T-helper 17 cell (primary cell): ENCODE measurements at places on chromosomes 12 and 14.

DNA sequence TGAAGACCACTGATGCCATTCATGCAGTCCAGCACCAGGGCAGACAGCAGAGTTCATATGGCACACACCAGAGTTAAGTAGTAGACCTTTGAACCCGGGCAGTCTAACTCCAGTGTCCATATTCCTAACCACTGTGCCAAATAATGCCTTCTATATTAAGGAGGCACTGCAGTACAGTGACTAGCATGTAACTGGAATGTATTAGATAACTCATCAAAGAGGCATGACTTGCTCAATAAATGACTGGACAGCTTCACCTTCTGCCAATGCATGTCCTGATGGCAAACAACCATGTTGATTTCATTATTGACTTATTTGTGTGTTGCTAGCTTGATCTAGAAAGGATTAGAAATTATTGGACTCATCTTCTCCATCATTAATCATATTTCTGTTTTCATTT is 40.2 kb downstream of the DACT1 start:
- DNase-seq, result no peak

- DNase-seq, result no peak
Measured at GRCh38 chr14:104084251-104085002, 1.1 kb upstream of the ASPG start.

DNA sequence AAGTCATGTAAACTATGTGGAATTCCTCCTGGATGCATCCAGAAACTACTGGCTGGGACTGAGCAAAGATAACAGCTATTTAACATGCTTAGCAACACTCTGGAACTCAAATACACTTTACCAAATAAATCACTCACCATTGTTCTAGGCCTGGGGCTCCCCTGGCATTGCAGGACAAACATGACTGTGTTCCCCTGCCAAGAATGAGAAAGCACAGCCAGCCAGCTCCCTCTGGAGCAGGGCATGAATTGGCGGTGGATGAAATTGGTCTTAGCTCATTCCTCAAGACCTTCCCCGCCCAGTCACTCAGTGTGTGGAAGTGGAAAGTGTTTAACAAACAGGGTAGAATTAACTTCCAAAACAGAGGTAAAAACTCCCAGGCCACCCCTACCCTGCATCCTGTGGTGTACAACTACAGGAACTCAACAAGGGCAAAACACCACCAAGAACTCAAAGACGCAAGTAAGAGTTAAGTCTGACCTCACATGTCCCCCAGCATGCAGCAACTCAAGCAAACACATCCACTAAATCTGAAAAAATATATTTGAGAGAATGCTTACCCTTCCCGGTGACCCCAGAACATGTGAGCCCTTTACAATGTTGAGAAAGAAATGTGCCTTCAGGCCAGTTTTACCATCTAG is 58.4 kb upstream of the BDKRB2 start:
- DNase-seq, result no peak

GRCh38 chr14:88463318-88463717 is 77.9 kb downstream of the SPATA7 start:
- DNase-seq, result no peak

DNA sequence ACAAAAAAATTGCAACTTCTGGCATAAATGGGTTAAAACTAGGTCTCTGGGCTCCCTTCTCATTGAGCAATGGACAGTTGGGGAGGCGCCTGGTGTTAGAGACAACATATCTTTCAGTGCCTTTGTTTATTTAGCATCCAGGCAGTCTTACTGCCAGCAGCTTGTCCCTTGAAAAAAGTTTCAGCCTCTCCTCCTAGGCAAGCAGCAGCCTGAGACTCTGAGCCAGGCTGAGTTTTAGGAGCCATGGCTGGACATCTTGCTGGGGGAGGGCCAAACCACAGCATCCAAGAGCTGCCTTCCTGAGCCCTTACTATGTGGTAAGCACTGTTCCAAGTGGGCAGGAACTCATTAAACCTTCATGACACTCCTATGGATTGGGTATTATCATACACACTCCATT is 10.1 kb upstream of the JDP2 start:
- no peak for DNase-seq

DNA sequence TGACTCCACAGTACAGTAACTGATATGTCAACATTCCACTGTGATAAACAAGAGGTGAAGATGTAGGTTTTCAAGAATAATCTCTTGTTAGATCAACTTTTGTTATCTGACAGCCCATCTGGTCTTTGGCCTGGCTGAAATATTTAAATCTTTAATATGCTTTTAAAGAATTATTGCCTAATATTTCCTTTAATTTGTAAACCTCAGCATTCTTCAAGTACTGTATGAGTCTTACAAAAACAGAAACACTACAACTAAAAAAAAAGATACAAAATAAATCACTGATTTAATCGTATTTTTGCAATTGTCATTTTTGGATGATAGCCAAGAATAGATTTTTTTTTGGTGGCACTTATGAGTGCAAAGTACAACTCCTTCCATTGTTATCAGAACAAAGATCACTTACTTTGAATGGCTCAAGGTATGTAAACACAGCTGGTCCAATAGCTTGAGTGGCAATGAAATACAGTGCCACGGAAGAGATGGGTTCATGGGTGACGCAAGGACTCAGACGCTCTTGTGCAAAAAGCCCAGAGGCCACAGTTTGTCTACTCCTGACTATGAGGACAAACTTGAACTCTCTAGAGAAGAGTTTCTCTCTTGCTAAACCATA is 109.5 kb downstream of the PAX9 start:
- DNase-seq, result no peak

GRCh38 chr14:60878536-60878935 is 102.3 kb downstream of the TRMT5 start:
- no peak for DNase-seq

GRCh38 chr14:31921721-31922120 is 155.4 kb upstream of the ARHGAP5 start:
- no peak for DNase-seq

- no peak for DNase-seq
Measured at GRCh38 chr14:91249841-91250616, 5.5 kb upstream of the GPR68 start.

GRCh38 chr12:68190301-68190700 is 30.8 kb upstream of the IFNG start:
- no peak for DNase-seq

- no peak for DNase-seq
Measured at GRCh38 chr12:92442782-92443181, 260.0 kb upstream of the PLEKHG7 start.

DNA sequence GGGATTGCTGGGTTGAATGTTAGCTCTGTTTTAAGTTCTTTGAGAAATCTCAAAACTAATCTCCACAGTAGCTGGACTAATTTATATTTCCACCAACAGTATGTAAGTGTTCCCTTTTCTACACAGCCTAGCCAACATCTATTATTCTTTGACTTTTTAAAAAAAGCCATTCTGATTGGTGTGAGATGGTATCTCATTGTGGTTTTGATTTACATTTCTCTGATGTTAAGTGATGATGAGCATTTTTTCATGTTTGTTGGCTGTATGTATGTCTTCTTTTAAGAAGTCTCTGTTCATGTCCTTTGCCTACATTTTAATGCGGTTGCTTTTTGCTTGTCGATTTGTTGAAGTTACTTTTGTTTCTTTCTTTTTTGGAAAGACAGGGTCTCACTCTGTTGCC is 301.1 kb upstream of the OR4E1 start:
- DNase-seq, result no peak

DNA sequence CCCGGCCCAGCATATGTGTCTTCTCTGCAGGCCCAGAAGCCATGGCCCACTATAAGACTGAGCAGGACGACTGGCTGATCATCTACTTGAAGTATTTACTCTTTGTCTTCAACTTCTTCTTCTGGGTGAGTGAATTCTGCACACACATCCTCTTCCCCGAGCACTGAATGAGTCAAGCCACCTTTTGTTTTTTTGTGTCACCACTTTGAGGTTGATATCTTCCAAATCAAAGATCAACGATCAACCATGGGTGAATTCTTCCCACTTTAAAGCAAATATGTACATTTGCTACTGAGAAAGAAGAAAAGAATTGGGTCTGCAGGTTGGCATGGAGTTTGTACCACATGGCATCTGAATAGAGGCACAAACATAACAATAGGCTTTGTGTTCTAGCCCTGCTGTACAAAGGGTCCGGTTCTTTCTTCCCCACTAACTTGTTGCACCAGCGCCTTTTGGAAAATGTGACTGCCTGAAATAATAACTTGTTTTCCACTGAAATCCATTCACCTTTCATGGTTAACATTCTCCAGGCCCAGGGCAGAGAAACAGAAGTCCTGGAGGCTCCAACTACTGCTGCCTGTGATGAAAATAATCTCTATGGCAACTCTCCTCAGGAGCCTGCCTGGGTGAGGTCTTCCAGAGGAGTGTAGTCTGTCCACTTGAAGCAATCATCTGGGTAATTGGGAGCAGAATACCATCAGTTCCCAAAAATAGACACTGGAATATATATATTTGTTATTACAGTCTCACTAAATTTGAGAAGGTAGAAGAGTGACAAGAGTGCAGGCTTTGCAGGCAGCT is 27.6 kb downstream of the TSPAN11 start:
- DNase-seq, result no peak

GRCh38 chr12:103729499-103729898 is 111.5 kb downstream of the NT5DC3 start:
- no peak for DNase-seq

DNA sequence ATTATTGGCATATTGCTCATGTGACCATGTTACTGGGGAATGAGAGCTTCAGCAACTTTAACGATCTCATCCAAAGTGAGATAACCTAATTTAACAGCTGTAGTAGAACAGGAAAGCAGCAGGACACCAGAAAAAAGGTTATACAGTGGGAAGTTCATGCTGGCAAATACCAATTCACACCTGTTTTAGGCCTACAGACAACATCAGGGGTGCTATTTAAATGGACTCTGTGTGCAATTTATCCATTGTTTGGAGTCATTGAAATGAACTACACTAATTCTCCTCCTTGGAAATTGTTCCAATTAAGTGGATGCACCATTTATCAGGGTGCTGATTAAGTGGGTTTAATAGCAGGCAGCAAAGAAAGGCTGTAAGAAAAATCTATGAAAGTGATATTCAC is 424.4 kb upstream of the LMO3 start:
- DNase-seq, result no peak

DNA sequence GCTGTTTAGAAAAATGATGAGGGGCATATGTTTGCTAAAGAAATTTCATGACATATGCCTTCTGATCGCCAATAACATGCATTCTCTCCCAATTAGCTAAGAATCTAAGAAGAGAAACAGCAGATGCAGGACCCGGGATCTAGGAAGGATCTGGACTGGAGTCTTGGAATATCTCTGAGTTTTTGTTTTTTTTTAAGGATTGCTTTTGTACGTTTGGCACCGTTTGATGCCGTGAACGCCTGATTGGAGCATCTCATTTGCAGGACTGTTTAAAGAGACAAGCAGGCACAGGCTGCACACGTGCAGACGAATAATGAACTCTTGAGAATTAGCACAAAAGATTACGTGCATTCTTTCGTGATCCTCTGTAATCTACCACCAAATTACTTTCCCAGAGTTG is 13.6 kb downstream of the EML1 start:
- DNase-seq, result no peak

DNA sequence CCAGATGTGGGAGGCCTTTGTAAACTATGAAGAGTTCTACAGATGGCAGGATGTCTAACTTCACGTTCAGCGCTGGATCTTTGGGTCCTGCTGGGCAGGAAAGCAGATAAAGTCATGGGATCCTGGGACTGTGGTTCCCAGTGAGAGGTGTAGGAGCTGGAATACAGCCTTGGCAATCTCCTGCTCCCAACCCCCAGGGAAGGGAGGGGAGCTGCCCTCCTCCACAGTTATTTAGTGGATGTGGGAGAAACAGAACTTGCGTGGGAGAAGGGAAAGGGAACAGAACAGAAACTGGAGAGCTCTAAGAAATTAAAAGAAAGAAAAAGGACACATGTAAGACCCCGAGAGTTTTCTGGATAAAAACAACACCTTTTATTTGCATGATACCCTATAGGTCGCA is 37.0 kb downstream of the NUAK1 start:
- no peak for DNase-seq
